ENCODE measurements at places on chromosomes 12 and 14. TPM values are rescaled to one million over a fixed set of nuclear protein-coding genes. Genes with fewer than 3 reads are reported as not detected.

JKAMP gene
- total RNA-seq: 23.5 TPM

DACT1 gene
- total RNA-seq: 1.7 TPM

MANSC4 gene
- total RNA-seq: not detected

SELPLG gene
- total RNA-seq: 35.9 TPM

KRT78 gene
- not detected for total RNA-seq

SERPINA12 gene
- not detected for total RNA-seq

CISTR gene
- not detected for total RNA-seq

CPNE6 gene
- total RNA-seq: not detected

NEUROD4 gene
- total RNA-seq: not detected

COX8C gene
- not detected for total RNA-seq

KRT75 gene
- total RNA-seq: not detected

CBLN3 gene
- total RNA-seq: 6.5 TPM

ANKRD33 gene
- not detected for total RNA-seq

COL2A1 gene
- not detected for total RNA-seq

ABCD2 gene
- total RNA-seq: 5.9 TPM

RND1 gene
- 10.4 TPM for total RNA-seq

FOXG1 gene
- total RNA-seq: not detected

TAS2R42 gene
- not detected for total RNA-seq

CD163 gene
- not detected for total RNA-seq

KRT3 gene
- total RNA-seq: 0.09 TPM

TMEM179 gene
- not detected for total RNA-seq

ETNK1 gene
- total RNA-seq: 67.2 TPM

TSPAN19 gene
- not detected for total RNA-seq

PAWR gene
- total RNA-seq: 12.0 TPM

GALNT16 gene
- not detected for total RNA-seq

ENO2 gene
- 264 TPM for total RNA-seq

KRT82 gene
- not detected for total RNA-seq

SLC4A8 gene
- 2.4 TPM for total RNA-seq
